ENCODE measurements at places on chromosomes 5 and 9.

DNA sequence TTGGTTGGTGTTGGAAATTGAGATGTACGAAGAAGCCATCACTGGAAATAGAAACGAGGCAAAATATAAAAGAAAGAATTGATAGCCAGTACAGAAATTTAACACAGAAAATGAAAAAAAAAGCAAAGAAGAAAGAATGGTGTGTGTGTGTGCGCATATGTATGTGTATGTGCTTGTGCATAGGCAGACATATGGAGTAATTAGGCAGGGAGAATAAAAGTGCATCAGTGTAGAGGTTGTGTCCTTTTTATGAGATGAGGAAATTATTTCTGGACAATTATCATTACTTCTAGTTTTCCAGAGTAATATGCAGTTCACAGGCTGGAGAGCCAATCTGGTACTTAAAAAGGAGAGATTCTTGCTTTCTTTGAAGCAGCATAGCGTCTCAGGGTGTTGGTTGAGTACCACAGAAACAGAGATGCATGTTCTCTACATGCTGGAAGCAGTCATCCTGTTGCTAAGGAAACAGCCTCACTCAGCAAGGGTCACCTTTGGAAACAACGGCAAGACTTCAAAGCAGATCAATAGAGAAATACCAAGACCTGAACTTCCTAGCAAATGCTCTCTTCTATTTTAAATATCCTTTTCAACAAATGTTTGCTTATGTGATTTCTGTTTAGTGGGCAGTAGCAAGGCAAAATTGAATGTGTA lies 172.7 kb downstream of the TAF11L14 start:
- DNase-seq: no peak

DNA sequence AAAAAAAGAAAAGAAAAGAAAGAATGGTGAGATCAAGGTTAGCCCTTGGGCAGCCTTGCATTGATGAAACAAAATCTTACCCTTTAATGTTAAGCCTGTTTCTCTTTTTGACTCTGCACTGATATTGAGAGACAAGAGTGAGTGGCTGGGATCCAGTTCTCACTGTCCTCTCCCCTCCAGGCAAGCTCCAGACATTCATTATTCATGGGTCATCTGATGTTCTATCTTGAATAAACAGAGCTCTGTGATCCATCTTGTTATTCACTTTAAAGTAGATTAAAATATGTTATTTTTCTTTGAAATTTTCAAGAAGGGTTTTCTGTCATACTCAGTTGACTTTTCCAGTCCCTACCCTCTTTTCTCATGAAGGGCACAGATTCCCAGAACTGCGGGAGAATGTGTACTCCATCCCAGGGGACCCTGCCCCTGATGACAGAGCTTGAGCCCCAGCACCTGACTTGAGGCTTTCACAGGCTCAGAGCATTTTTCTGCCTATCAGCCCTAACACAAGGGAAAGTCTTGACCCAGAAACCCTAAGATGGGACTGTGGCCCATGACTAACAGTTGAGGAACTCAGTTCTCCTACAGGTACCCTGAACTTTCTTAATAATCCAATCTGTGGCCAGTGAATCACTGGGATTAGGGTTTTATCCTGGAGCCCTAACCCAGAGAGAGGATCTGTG lies 24.1 kb downstream of the ACTL7B start:
- DNase-seq: no peak

DNA sequence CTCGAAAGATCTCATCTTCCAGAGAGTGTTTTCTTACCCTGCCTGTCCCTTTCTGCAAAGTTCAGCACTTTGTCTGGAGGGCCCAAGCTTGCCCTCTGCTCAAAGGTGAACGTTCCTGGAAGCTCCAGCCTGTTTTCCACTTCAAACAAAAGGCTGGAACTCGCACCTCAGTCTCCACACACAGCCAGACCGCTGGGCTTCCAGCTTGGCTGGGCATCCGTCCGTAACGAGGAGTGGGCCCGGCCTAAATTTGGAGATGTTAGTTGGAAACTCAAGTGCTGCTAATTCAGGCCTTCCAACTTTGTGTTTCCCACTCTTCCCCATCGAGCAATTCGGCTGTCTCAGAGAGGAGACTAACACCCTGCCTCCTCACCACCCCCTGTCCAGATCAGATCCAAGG lies 35.1 kb downstream of the FGF18 start:
- no peak for DNase-seq

DNA sequence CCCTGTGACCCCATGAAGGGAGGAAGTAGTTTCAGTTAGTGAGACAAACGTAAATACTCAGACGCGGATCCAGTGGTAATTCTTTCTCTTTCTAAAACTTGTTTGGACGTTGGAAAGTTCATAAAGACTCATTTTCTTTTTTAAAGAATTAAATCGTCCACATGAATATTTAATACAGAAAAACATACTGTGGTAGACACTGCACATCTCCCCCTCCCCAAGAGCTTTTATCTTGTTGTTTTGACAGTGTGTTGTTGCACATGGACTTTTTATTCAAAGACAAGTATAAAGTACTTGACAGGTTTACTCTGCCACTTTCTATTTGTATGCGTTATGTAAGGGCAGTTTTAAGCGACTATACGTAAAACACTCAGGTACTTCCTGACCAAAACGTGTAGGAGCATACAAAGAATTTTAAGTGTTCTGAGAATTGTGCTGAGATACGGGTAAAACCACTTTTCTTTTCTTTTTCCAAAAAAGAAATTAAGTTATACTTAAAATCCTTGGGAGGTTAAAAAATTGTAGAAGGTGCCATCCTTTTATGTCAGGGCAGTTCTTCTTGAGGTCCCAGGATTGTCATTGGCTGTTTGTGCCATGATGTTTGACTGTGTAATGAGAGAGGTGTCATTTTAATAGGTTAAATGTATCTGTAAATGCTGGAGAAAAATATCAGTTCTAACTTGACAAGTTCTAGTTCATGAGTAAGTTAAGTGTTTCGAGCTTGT lies 1.3 kb downstream of the NIPBL start:
- no peak for DNase-seq

GRCh38 chr5:145283141-145283810 lies 551.9 kb downstream of the PRELID2 start:
- DNase-seq: no peak

DNA sequence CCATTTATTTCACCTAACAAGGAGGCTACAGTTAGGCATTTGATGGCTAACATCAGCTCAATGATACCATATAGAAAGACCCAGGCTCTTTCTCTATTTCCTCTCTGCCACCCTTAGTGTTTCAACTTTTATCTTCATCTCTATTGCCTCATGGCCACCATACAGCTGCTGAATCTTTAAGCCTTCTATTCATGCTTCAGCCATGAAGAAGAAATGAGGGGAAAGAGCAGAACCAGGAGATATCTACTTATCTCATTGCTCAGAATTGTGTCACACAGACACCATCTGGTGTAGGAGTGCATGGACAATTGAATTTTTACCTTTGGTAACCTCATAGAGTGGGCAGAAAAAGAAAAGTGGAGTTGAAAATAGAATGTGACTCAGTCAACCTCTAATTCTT lies 6.7 kb downstream of the GAPT start:
- DNase-seq: no peak

DNA sequence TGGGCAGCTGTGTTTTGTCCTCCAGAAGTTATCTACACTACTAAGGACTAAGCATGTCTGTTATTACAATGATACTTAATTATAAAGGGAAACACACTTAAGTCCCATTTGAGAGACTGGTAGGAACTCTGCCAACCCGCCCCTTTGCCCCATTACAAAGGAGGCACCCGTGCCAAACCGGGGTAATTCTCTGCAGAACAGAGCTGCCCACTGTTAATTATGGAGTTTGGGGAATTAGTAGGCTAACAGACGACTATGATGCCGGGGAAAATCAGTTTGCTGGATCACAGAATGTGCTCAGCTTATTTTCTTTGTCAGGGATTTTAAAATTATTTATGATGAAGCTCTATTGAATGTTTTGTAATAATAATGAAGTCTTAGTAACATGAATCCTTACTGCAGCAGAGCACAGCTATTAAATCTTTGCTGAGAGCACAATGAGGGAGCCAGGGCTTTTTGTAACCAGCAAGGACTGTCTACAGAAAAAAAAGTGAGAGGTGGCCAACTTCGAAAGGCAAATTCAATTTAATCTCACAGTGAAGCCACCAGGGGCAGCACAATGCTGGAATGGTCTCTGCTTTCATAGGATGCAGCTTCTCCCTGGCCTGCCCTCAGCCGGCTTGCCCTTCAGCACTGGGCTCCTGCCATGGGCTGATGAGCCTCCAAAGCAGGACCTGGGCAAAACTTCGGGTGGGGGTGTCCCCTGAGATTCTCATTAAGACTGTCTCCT lies 134.5 kb downstream of the GNAQ start:
- DNase-seq: no peak

DNA sequence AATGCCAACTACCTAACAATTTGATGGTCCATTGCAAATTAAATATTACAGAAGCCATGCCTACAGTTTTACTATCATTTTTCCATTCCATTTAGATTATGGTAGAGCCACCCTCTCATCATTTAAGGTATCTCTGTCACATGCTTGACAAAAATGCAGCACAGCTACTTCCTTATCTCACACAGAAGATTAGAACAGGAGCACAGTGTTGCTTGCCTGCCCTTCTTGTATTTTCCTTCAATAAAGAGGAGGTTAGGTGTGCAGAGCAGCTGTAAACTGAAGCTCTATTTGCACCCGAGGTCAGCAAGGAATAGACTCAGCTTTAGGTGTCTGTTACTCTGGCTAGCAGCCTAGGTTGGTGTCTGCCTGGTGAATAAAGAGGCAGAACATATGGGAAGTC lies 51.5 kb upstream of the ATP10B start:
- no peak for DNase-seq

Measured in activated CD4-positive, CD25-positive, alpha-beta regulatory T cell treated with anti-CD3 and anti-CD28 coated beads, Interleukin-2, amount 50 U/mL, for 16 hours (primary cell).